ENCODE measurements at places on chromosomes 2 and 18.

- no peak for DNase-seq
Observed at GRCh38 chr18:13653746-13654433, 72.5 kb downstream of the FAM210A start.

GRCh38 chr2:59653164-59653563 lies 900.3 kb downstream of the BCL11A start:
- no peak for DNase-seq

GRCh38 chr2:175282300-175282699 lies 100.8 kb upstream of the ATP5MC3 start:
- DNase-seq, result no peak

DNA sequence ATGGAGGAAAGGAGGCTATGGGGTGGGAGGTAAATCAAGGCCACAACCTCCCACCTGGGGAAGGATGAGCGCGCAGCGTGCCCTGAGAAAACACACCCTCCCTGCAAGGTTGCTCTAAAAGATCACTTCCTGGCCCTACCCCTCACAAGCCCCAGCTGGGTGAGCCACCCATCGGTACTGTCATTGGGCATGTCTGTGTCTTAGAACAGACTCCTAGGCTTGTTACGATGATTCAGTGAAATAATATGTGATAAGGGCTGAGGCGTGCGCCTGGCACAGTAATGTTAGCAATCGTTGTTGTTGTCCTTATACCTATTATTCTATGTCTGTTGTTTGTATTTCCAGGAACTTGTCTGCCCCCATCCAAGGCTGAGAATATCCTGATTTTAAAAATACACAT lies 175.1 kb downstream of the ZFP36L2 start:
- DNase-seq, result peak; percentile 16

GRCh38 chr2:185202381-185202780 lies 536.2 kb upstream of the FSIP2 start:
- no peak for DNase-seq

- no peak for DNase-seq
Observed at GRCh38 chr2:18834341-18834740, 245.0 kb upstream of the NT5C1B start.

GRCh38 chr18:23929362-23929930 lies 85.1 kb upstream of the TTC39C start:
- DNase-seq, result no peak

DNA sequence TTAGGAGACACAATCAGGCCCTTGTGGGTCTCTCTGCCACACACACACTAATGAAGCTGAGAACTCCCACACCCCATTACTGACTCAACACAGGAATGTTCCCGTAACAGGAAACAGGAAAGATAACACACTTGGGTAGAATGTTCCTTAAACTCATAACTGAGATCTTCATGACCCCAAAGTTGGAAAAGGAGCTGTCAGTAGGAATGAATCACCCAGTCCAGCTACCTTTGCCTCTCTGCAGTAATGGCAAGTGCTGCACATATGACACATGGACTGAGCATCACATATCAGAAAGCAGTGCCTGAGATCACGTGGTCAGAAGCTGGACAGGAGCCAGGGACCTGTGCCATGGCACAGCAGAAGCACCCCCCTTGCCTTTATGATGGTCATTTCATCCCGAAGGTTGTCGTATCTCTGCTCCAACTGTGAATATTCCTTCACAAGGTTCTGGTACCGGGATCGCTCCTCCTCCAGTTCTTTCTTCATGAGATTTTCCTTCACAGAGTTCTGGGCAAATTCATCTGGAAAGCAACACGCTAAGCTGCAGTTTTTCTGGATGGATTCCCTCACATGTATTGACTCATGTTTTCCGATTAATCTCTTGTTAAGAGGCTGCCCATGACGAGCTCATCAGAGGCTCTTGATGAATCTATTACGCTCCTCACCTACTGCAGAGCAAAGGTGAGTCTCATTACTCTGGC lies 65.4 kb upstream of the ACAA2 start:
- DNase-seq, result no peak

DNA sequence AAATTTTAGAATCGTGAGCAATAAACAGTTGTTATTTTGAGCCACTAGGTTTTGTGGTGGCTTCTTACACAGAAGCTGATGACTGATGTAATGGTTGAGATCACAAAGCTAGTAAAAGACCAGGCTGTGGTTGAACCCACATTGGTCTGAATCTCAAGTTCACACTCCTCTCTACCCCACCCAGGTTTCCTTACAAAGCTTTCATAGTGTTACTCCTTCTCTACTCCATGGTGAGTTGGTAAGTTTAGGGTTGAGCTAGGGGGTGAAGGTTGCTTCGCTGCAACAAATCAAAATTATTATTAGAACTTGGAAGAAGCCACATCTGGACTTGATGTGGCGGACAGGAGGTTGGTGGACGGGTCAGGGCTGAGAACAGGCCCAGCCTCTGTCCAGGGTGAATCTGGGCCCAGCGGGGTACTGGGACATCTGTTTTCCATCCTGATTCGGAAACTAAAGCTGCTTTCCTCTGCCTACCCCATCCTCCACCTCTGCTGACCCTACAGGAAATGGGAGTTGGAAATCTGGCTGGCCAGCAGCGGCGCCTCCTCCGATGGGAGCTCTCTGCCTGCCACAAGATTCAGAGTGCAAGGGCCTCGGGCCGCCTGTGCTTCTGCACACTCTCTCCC lies 86.3 kb downstream of the ZFP36L2 start:
- DNase-seq, result no peak

- no peak for DNase-seq
Observed at GRCh38 chr2:137435162-137435561, 529.1 kb upstream of the HNMT start.

GRCh38 chr18:23539296-23539695 lies 36.0 kb downstream of the RMC1 start:
- no peak for DNase-seq

DNA sequence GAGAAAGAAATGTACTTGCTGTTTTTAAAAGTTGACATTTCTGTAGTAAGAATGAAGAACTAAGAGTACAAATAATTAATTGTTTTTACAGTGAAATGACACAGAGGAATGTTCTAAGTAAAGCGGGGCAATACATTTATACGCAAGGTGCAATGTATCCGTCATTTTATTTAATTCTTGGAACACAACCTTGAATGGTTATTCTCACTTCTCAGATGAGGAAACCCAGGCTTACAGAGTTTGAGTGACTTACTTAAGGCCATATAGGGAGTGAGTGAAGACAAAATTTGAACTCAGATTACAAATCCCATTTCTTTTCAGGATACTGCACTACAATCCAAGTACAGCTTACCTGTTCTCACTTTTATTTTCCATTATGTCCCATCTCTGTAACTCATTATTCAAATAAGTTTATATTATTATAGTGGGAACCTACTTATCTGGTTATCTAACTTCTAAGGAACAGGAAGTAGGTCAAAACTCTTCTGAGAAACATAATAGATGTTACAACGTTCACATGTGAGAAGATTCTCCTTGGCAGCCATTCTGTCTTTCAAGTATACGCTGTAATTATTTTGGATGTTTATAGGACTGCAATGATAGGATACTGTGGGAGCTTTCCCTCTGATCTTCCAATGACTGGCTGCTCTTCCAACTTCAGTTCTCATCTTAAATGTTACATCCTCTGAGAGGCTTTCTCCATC lies 12.3 kb upstream of the STK17B start:
- no peak for DNase-seq

DNA sequence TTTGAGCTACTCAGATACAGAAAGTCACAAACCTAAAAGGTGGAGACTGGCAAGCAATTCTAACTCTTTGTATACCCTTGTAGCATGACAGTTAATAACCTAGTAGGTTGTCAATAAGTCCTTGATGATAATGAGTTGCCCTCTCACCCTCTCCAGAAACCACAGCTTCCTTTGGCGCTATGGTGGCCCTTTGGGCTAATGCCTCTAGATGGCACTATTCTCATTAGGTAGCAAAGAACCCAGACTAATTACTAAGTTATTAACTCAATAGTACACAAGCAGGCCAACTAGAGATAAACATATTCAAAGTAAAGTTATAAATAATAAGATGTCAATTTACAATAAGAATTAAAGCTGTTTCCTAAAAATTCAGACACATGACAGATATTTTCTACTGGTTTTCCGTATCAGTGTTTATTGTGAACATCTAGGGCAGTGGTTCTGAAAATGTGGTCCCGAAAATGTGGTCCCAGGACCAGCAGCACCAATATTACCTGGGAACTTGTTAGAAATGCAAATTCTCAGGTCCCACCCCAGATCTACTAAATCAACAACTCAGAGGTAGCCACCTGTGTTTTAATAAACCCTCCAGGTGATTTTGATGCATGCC lies 41.1 kb downstream of the LDAH start:
- no peak for DNase-seq

DNA sequence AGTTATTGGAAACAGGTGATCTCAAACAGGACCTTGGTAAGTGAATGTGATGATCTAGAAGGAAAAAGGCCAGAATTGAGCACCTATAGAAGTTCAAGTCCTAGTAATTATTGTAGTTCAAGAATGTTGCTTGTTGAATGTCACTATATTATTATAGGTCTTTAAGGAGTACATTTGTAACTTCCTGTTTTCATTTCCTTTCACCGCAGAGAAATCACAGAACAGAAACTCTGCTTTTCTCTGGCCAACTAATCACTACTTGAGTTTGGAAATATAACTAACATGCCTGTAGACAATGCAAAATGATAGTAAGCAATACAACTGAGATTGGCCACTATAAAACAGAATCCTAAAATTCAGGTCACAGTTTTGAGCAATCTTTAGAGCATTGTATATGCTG lies 61.8 kb upstream of the EFEMP1 start:
- DNase-seq, result no peak

DNA sequence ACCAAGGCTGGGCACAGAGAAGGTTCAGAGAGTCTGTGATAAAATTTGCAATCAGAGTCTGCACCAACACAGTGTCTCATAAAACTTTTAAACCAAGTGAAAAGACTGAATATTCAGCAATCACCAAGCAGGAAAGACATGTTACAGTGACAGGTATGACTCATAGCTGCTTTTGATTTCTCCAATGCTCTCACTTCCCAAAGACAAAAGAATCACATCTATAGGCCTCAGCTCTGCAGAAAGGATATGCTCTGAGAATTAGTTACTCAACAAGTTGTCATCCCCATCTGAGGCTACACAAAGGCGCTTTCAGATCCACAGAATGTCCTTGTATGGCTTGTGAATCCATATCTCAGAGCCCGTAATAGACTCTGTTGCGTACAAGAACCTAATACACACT lies 92.5 kb downstream of the KCNF1 start:
- no peak for DNase-seq

DNA sequence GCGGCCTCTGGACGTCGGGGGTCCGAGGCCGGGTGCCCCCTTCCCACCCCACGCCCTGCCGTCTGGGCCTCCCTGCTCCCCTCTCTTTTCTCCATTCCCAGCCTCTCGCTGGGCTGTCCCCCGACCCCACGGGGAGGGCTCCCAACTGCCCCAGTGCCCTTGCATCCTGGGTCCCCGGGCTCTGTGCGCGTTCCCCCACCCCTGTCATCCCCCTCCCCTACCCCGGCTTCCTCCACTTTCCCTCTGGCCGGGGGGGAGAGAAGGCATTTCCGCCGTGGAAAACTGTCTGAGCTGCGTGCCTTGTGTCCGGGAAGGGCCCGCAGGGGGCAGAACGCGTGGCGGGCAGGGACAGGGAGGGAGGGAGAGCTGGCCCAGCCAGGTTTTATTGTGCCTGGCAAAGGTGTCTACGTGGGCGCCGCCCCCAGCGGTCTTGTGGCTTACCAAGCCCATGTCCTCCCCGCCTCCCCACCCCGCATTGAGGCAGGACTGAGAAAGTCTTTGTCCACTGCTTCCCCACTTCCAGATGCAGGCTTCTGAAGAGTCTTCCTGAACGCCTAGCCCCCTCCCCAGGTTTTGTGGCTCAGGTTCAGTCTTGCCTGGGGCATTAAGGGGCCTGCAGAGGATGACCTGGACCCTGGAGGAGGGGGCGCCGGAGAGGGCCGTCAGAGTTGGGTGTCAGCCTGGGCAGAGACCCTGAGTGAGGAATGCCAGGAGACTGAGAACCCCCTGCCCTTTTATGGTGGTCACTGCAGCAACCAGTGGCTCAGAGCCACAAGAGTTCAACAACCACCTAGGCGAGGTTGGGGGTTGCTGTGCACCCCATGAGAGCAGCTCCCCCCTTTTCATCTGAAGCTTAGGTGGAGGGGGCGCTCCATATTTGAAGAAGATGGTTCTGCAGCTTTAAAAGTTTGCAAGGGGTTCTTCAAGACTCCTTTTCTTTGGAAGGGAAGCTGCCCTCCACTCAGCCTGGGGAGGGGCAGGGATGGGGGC lies 1.3 kb downstream of the ITM2C start:
- peak; percentile 81 for DNase-seq

DNA sequence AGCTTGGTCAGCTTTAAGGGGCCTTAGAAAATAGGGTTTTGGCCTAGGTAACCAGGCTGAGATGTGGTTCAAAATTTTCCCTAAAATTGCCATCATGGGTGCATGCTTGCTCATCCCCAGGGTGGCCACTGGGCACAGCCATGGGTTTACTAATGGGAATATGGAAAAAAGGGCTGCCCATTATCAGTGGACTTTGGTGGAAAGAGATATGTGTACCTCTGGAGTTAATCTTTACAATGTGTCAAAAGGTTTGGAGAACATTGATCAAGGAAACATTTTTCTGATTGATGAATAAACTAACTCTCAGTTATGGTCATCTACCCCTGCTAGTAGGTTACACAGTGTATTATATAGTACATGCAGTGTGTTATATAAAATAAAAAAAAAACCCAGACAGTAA lies 13.1 kb downstream of the KDM3A start:
- no peak for DNase-seq

GRCh38 chr2:195659982-195660890 lies 3.2 kb downstream of the SLC39A10 start:
- DNase-seq, result peak; percentile 43

DNA sequence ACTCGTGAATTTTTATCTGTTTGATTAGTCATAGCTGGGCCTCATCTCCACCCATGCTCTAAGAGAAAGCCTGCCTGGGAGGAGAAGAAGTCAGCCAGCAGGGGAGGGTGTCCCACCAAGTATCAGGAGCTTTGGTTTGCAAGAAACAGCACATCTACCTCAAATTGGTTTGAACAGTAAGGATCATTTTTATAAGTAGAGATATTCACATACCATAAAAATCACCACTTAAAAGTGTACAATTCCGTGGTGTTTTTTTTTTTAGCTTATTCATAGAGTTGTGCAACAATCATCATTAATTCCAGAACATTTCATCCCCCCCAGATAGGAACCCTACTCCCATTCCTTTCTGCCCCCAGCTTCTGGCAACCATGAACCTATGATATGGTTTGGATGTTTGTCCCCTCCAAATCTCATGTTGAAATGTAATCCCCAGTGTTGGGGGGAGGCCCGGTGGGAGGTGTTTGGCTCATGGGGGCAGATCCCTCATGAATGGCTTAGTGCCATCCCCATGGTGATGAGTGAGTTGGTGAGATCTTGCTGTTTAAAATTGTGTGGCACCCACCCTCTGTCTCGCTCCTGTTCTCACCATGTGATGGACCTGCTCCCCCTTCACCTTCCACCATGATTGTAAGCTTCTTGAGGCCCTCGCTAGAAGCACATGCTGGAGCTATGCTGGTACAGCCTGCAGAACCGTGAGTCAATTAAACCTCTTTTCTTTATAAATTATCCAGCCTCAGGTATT lies 36.2 kb upstream of the HS6ST1 start:
- DNase-seq, result no peak

- no peak for DNase-seq
Observed at GRCh38 chr2:68819556-68819955, 51.6 kb downstream of the BMP10 start.
